Left ventricle myocardium inferior (tissue), 1 donor: ENCODE measurements at places on chromosomes 1 and 21. TPM values are rescaled to one million over a fixed set of nuclear protein-coding genes. Genes with fewer than 3 reads are reported as not detected.
A peak's percentile ranks its signal among the peaks of the same experiment; 100 is the strongest.

GRCh38 chr1:179151908-179152682, 70.2 kb downstream of the TOR3A start:
- no peaks in the 10 kb centered on the region for H3K36me3 ChIP-seq
- H3K4me3 ChIP-seq = no peak overlapping the region
- no peaks in the 10 kb centered on the region for H3K27me3 ChIP-seq
- DNase-seq = no peak
- H3K27ac ChIP-seq = peak overlapping the region; percentile 1
- H3K4me1 ChIP-seq = peaks cover 33% of the 10 kb centered on the region

GRCh38 chr1:164641353-164641730, 82.4 kb downstream of the PBX1 start:
- H3K4me3 ChIP-seq = no peak overlapping the region
- no peaks in the 10 kb centered on the region for H3K27me3 ChIP-seq
- peaks cover 93% of the 10 kb centered on the region for H3K4me1 ChIP-seq
- H3K27ac ChIP-seq = peak overlapping the region; percentile 93
- DNase-seq = no peak

DNA sequence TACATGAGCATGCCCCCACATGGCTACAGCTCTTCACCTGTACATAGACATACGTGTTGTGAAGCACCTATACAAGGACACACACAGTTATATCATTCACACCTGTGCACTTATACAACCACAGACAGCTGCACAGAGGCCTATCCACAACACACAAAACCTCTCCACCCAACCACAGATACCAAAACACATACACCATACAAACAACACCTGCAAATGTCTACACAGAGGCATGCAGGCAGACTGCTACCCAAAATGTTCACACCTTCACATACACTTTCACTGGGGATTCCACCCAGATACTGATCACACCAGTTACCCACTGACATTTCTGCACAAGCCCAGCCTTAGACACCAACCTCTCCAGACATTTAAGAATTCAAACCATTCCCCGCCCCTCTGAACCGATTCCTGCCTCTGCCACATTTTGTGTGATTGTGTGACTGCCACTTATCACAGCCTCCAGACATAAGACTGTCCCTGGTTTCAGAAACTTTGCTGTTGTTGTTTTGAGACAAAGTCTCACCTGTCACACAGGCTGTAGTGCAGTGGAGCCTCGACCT, 2.0 kb downstream of the C1orf232 start:
- H3K36me3 ChIP-seq = no peaks in the 10 kb centered on the region
- no peak overlapping the region for H3K27ac ChIP-seq
- peaks cover 57% of the 10 kb centered on the region for H3K4me1 ChIP-seq
- H3K27me3 ChIP-seq = no peaks in the 10 kb centered on the region
- no peak for DNase-seq
- H3K4me3 ChIP-seq = no peak overlapping the region

DNA sequence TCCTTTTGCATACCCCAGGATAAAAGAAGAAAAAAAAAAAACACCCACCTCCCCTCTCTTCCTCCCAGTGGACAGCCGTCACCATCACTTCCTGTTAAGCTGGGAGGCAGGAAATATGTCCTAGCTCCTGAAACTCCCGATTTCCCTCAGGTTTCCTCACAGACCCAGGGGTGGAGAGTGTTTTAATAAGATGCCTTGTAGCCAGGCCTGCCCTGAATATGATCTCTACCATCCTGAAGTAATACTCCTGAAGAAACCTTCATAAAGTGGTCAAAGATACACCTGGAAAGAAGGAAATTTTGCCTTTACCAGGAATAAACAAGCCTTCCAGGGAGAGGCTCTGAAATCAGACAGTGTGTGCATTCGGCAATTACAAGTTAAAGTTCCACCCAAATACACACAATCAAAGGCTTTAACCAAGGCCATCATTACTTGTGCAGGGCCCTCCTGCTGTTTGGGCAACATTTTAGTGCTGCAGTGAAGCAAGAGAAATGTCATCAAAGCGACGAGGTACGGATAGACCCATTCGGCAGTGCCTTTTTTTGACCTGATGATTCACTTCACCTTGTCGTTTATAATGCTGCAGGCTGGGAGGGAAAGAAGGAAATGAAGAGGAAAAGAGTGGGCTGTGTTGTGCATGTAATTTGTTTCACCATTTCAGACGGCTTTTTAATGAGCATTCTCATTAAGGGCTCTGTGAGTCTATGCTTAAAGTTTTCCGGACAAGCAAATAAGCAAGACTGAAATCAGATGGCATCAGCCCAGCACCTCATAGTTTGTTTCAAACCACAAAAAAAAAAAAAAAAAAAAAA, 41.0 kb upstream of the RASAL2 start:
- no peaks in the 10 kb centered on the region for H3K36me3 ChIP-seq
- peaks cover 63% of the 10 kb centered on the region for H3K4me1 ChIP-seq
- DNase-seq = no peak

GRCh38 chr21:14058566-14058965, 152.2 kb downstream of the LIPI start:
- H3K4me1 ChIP-seq = no peaks in the 10 kb centered on the region
- no peak overlapping the region for H3K27ac ChIP-seq
- H3K36me3 ChIP-seq = no peaks in the 10 kb centered on the region
- DNase-seq = no peak

KCNE2 gene
- not detected for total RNA-seq
